ENCODE measurements at places on chromosomes 6 and 20.

- DNase-seq = no peak
Measured at GRCh38 chr6:155787168-155787567, 331.5 kb upstream of the NOX3 start.

GRCh38 chr6:88492824-88493223 is 326.7 kb upstream of the CNR1 start:
- no peak for DNase-seq

- DNase-seq = no peak
Measured at GRCh38 chr6:40822619-40823018, 216.4 kb downstream of the UNC5CL start.

DNA sequence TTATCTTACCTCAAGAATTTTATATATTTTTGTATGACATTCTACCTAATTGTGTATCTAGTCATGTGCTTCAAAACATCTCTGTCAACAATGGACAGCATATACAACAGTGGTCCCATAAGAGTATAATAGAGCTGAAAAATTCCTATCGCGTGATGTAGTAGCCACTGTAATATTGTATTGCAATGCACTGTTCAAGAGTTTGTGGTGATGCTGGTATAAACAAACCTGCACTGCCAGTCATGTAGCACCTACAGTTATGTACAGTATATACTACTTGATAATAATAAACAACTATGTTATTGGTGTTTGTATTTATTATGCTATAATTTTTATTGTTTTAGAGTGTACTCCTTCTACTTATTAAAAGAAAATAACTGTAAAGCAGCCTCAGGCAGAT is 672.7 kb downstream of the CD109 start:
- no peak for DNase-seq

- DNase-seq = no peak
Measured at GRCh38 chr6:100184473-100184872, 190.4 kb upstream of the MCHR2 start.

GRCh38 chr20:42401613-42402012 is 783.4 kb upstream of the CHD6 start:
- DNase-seq = no peak

- no peak for DNase-seq
Measured at GRCh38 chr6:30122515-30122914, 9.6 kb upstream of the TRIM31 start.

DNA sequence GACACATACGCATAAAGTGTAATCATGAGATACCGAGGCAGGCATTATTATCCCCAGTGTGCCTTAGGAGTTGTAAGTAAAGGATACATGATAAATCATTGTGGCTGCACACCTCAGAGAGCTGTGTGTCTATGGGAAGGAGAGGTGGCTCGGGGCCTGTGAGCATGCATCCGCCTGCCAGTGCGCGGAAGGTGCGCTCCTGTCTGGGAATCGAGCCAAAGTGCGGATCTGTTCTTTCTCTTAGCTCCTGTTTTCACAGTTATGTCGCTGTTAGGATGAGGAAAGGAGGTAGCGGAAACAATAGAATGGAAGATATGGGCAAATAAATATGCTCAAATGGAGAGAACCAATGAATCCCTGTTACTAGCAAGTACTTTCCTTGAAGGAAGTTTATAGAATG is 98.0 kb downstream of the ANKRD6 start:
- DNase-seq = no peak

GRCh38 chr6:20172842-20173456 is 39.3 kb downstream of the MBOAT1 start:
- no peak for DNase-seq

- DNase-seq = no peak
Measured at GRCh38 chr20:48684501-48685041, 143.2 kb downstream of the PREX1 start.

GRCh38 chr6:22828179-22829062 is 259.1 kb downstream of the HDGFL1 start:
- no peak for DNase-seq

GRCh38 chr6:82882363-82883023 is 183.1 kb downstream of the UBE3D start:
- DNase-seq = no peak

DNA sequence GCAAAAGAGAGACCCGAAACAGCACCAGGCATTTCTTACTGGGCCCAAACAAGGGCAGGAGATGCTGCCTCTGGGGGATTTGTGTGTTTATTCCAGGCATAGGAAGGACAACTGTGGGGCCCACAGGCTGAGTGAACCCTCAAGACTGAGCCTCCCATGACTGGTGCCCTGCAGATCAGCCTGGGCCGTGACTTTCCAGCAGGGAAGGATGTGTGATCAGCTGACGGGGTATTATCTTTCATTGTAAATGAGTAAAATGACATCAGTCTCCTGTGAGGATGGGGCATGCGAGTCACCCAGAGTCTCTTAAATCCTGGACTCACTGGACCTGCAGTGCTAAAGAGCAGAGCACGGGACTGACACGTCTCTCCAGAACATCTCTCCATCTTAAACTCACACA is 3.9 kb upstream of the TEAD3 start:
- no peak for DNase-seq

- DNase-seq = no peak
Measured at GRCh38 chr6:137217801-137218472, 1.2 kb downstream of the IFNGR1 start.

GRCh38 chr6:170051229-170052172 is 239.4 kb downstream of the DLL1 start:
- DNase-seq = no peak

GRCh38 chr6:15682965-15683822 is 20.4 kb upstream of the DTNBP1 start:
- DNase-seq = no peak

DNA sequence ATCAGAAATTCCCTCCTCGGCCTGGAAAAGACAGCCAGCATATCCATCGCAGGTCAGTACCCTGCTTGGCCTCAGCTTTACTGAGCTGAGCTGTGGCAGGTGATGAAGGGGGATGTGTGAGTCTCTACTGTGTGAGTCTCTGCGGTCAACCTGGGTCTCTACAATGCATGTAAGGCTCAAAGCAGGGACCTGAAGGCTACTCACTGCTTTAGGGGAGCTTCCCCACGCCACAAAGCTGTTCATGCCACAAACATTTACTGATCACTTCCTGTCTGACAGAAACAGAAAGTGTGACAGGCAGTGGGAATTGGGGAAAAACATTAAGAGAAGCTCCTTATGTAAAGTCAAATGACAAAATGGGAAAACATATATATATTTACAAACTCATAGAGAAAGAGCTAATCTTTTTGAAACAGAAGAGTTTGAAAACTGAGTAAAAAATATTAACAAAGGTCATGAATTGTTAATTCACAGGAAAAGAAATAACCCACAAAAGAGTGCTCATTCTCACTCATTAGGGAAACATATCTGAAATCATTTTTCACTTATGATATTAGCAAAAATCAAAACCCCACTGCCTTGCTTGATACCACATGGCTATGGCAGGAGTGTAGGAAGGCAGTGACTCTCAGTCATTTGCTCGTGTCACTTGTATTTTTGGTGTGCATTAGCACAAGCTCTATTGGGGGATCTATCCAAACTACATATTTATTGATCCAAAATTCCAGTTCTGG is 5.8 kb downstream of the BTN3A3 start:
- DNase-seq = no peak

DNA sequence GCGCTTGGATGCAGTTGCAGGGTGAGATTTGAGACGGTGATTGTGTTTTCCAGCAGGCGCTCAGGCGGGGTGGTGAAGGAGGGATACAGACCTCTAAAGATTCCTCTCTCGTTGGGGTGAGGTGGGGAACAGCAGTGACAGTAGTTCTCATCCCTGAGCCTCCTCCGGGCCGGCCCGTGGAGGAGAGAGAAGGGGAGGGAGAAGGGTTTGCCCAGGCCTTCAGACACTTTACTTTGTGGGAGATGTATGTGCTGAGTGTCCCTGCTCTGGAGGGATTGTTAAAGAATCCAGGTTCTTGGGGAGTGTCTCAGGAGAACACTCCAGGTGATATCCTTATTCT is 41.0 kb downstream of the PSMB9 start:
- no peak for DNase-seq

DNA sequence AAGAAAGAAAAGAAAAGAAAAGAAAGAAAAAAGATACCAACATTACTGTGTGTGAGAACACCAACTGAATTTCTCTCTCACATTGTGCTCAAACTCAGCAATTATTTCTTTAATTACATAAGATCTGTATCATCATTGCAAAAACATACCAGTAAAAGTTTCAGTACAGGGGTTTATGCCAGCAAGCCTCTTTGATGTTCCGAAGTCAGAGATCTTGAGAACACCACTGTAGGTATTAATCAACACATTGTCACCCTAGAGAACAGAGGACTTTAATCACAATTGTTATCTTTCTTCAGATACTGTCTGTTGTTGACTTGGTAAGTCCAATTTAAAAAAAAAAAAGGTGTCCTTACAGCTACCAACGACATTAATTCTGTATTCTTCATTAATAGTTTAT is 60.9 kb upstream of the MAP7 start:
- DNase-seq = no peak

DNA sequence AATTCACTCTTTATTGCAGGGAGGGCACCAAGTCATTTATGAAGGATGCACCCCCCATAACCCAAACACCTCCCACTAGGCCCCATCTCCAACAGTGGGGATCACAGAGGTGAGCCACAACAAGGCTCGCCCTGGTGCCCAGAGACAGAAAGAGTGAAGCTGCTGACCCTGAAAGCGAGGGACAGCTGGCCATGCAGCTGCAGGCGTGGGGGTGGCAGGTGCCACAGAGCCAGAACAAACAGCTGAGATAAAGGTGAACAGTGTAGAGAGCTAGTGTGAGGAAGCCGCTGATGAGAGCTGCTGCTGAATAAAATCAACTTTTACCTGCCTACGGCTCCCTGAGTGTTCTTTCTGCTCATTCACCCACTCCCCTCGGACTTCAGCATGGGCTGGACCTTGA is 18.8 kb upstream of the RGS17 start:
- DNase-seq = no peak

- no peak for DNase-seq
Measured at GRCh38 chr20:20992277-20992676, 113.9 kb downstream of the LINC00237 start.

- no peak for DNase-seq
Measured at GRCh38 chr6:112330071-112330878, 16.9 kb upstream of the RFPL4B start.

DNA sequence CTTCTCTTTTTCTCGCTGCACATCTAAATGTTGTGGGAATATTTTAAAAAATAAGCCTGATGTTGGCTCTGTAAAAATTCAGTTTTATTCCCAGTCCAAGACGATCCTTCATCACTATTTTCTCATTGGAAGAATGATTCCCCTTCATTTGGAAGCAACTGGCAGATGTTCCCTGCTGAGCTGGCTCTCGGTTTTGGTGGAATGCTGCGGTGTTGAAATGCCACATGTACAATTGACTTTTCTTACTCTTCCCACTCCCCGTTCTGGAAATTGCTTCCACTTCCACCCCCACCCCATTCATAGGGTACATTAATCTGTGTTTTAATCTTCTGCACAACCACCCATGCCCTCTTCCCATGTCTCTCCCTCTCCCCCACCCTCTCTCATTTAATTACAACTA is 496.3 kb upstream of the MAP3K7 start:
- DNase-seq = no peak

DNA sequence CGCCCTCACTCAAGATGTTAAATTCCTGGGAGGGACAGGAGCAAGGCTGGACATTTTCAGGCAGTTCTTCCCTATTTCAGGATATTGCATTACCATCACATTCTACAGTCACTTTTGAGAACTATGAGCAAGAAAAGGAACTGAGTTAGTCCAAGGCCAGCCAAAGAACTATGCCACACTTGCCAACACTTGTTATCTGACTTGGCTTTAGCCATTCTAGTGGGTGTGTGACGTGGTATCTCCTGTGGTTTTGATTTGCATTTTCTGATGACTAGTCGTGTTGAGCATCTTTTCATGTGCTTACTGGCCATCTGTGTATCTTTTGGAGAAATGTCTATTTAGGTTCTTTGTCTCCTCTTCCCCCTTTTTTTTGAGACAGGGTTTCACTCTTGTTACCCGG is 12.0 kb downstream of the XRN2 start:
- DNase-seq = no peak

- no peak for DNase-seq
Measured at GRCh38 chr6:25413207-25413905, 134.2 kb downstream of the CARMIL1 start.

DNA sequence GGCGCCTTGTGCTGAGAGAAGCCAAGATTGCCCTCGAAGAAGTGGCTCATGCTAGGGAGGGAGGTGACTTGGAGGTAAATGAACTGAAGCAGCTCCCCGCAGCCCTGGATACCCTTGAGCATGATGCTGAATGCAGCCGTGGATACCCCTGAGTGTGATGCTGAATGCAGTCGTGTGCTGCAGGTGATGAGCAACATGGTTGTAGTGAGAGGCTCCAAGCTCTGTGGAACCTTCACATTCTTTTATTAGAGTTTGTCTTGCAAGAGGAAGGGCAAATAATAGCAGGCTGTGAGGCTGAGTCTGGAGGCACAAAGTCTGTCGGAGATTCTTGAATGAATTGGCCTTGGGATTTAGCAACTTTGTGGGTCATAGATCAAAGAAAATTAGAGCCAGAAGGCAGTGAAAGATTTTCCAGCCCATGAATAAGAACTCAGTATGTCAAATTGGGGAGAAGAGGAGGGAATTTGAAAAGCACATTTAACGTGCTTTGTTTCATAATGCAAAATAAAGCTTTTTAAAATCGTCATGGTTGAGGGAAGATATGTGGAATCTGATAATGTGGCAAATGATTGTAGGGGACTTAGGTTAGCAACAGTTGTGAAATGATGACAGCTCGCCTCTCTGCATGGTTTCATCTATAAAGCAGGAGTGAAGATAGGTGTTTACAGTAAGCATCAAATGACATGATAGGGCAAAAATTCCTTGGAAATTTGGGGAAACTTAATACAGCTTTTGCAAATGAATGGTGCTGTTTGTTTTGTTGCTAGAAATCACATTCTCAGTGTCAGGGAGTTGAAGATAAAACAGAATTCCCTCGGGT is 120.1 kb upstream of the TIAM2 start:
- DNase-seq = no peak

GRCh38 chr6:168133168-168133561 is 54.2 kb upstream of the FRMD1 start:
- no peak for DNase-seq

DNA sequence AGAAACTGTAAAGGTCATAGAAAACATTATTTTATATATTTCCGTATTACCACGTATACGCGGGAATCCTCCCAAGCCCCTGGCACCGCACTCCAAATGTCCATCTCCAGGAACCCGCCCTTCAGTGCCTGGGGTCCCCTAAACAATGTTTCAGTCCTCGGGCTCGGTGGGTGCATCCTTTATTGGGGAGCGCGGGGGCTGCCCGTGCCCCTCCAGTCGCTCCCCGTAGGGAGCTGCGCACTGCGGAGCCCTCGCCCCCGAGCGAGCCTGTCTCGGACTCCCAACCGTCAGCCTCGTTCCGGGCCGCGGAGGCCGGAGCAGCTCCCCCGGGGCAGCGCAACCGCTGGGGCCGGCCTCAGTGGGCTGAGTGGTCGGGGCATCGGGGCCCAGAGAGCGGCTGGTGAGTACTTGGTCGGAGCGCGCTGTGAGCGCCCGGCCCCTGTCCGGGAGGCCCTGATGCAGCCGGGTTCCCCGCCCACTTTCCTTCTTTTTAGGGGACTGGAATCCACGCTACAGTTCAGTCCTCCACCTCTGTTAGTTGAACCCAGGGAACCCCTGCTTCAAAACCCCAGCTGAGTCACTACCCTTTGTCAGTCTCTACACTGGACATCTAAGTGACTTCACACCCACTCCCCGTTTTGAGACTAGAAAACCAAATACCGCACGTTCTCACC is at the start of gene DNAH8:
Gene DNAH8 (plus strand): TSS at position 296 of the 674 bp plus-strand sequence. CDS start 7,499 bp downstream, outside the sequence.
- DNase-seq = no peak
